ENCODE measurements at places on chromosomes 1 and 21. TPM values are rescaled to one million over a fixed set of nuclear protein-coding genes. Genes with fewer than 3 reads are reported as not detected.
A peak's percentile ranks its signal among the peaks of the same experiment; 100 is the strongest.

The GPR52 gene
- total RNA-seq, result 0.54 TPM

The SPATA45 gene
- not detected for total RNA-seq

DNA sequence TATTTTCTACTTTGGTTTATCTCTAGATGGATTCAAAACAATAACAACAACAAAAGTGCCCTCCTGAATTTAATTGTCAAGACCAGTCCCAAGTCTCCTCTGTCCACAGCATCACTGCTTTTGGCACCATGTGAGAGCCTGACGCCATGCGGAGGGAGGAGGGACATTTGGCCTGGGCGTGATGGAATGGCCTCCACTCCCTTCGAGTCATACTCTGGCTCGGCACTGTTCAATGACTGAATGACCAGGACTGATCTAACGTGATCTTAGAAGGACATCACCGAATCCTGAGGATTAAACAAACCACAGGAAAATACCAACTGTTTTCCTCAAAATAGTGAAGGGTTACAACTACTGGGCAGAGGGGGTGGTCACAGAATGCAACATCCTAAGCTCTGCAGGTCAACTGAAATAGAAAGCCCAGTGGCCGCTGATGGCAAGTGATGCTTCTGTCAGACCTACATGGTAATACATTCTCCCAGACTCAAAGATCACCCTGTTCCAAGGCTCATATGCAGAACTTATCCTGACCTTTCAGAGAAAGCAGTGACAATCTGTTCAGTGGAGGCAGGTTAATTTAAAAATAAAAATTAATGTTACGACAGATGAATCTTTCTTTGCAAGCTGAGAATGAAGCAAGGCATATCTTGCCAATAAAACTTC is 19.1 kb downstream of the SRSF4 start:
- H3K4me1 ChIP-seq, result peaks cover 9% of the 10 kb centered on the region
- DNase-seq, result no peak
- peaks cover 31% of the 10 kb centered on the region for H3K36me3 ChIP-seq

DNA sequence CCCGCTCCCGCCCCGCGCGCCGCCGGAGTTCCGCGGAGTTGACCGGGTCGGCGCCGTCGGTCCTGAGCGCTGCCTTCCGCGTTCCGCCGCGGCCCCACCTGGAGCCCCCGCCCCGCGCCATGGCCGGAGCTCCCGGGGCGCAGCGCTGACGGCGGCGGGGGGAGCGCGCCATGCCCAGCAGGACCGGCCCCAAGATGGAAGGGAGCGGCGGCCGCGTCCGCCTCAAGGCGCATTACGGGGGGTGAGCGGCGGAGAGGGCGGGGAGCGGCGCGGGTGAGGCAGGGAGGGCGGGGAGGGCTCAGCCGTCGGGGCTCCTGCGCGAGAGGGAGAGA is 216 bp downstream of the PRKCZ start:
- no peak overlapping the region for H3K27ac ChIP-seq
- no peak overlapping the region for H3K4me3 ChIP-seq
- no peak for DNase-seq
- peaks cover 37% of the 10 kb centered on the region for H3K27me3 ChIP-seq
- H3K4me1 ChIP-seq, result peaks cover 7% of the 10 kb centered on the region

DNA sequence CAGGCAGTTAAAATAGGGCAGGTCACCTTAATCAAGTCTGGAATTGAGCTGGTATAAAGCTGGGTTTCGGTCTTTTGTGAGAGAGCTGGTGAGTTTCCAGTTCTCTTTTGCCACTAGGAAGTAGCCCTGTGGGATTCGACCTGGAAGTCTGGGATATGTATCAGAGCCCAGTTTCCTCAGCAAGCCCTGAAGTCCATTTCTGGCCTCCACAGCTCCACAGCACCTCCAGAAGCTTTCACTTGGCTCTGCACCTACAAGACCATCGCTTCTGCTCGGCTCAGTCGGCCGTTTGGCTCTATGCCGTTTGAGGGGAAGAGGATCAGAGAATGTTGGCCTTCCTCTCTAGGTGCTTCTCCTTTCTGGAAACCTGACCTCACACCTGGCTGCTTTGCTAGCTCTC is 148.0 kb downstream of the GALNT2 start:
- H3K4me1 ChIP-seq, result peaks cover 38% of the 10 kb centered on the region
- DNase-seq, result peak; percentile 71
- H3K27me3 ChIP-seq, result no peaks in the 10 kb centered on the region

DNA sequence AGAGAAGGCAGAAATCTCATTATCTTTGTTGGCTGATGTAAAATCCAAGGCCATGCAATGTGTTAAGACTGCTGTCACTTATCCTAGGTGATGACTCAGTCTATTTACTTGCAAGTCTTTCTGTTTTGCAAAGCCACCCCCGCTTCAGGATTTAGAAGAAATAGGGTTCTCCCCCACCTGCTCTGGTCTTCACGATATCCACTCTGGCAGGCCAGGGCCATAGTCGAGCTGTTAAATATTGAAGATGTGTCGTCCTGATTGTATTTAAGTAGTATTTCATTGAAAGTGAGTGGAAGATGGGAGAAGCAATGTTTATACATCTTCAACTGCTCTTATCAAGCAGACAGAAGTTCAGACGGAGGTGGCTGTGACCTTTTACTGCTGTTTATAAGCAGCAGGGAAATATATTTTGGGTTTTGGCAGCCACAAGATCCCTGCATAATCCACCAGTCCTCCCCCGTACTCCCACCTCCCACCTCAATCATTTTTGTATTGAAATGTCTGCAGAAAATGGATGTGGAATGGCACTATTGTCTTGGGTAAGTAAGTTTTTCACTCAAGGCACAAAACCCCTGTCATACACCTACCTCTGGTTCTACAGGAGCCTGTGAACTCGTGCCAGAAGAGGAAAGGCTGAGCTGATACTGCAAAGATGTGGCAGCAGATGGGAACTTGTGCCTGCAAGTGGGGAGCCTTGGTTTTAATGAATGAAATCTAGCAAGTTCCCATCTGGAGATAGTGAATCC is 117.4 kb downstream of the MRPS6 start:
- H3K27me3 ChIP-seq, result no peaks in the 10 kb centered on the region
- H3K4me3 ChIP-seq, result no peak overlapping the region
- no peak overlapping the region for H3K27ac ChIP-seq
- peaks cover 9% of the 10 kb centered on the region for H3K36me3 ChIP-seq
- peak; percentile 57 for DNase-seq

- no peaks in the 10 kb centered on the region for H3K36me3 ChIP-seq
- H3K27ac ChIP-seq, result no peak overlapping the region
- no peaks in the 10 kb centered on the region for H3K27me3 ChIP-seq
- no peak for DNase-seq
- H3K4me3 ChIP-seq, result no peak overlapping the region
Observed at GRCh38 chr1:55819011-55819410, 603.8 kb upstream of the USP24 start.

The KLHDC9 gene
- total RNA-seq, result 3.7 TPM

DNA sequence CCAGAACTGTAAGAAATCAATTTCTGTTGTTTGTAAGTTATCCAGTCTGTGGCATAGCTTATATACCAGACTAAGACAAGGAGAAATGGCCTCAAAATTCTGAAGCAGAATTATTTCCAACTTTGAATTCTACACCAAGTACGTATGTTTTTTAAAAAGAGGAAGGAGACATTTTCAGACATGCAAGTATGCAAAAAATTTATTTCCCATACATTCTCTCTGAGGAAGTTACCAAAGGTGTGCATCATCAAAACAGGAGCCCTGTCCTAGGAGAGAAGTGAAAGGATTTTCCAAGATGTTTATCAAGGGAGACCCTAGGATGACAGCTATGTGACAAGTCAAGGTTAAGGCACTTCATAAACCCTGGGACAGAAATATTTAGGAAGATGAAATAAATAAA is 49.3 kb upstream of the RABGAP1L start:
- H3K4me1 ChIP-seq, result peaks cover 3% of the 10 kb centered on the region
- H3K27ac ChIP-seq, result no peak overlapping the region
- H3K27me3 ChIP-seq, result peaks cover 21% of the 10 kb centered on the region
- DNase-seq, result no peak
- no peaks in the 10 kb centered on the region for H3K36me3 ChIP-seq

The SH2D2A gene
- total RNA-seq, result not detected
